ENCODE measurements at places on chromosomes 13 and 19. TPM values are rescaled to one million over a fixed set of nuclear protein-coding genes. Genes with fewer than 3 reads are reported as not detected.
A peak's percentile ranks its signal among the peaks of the same experiment; 100 is the strongest.

GRCh38 chr19:41853768-41854167 lies 6.3 kb upstream of the RPS19 start:
- no peaks in the 10 kb centered on the region for H3K27me3 ChIP-seq
- no peaks in the 10 kb centered on the region for H3K36me3 ChIP-seq
- no peaks in the 10 kb centered on the region for H3K4me1 ChIP-seq
- no peak overlapping the region for H3K27ac ChIP-seq
- no peak for DNase-seq
- H3K4me3 ChIP-seq = no peak overlapping the region

DNA sequence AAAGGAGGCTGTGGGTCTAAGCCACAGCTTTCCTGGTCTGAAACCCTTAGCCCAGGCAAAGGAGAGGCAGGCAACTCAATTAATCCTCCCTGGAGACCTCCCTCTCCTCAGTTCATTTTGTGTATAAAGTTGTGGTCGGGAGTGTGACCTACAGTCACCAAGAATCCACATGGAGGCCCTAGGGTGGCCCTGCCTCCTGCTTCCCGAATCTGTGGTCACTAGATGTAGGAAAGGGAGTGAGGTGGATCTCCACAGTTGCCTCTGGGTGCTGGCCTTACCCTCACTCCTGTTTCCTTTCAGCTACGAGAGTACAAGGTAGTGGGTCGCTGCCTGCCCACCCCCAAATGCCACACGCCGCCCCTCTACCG lies 1.3 kb downstream of the RPL18A start:
- H3K36me3 ChIP-seq = peaks cover 49% of the 10 kb centered on the region
- H3K4me3 ChIP-seq = peak overlapping the region; percentile 95
- no peak overlapping the region for H3K27ac ChIP-seq
- H3K4me1 ChIP-seq = no peaks in the 10 kb centered on the region

- H3K4me1 ChIP-seq = no peaks in the 10 kb centered on the region
- no peak for DNase-seq
- H3K36me3 ChIP-seq = no peaks in the 10 kb centered on the region
- no peak overlapping the region for H3K4me3 ChIP-seq
Observed at GRCh38 chr19:46115396-46116106, 8.9 kb downstream of the IGFL3 start.

DNA sequence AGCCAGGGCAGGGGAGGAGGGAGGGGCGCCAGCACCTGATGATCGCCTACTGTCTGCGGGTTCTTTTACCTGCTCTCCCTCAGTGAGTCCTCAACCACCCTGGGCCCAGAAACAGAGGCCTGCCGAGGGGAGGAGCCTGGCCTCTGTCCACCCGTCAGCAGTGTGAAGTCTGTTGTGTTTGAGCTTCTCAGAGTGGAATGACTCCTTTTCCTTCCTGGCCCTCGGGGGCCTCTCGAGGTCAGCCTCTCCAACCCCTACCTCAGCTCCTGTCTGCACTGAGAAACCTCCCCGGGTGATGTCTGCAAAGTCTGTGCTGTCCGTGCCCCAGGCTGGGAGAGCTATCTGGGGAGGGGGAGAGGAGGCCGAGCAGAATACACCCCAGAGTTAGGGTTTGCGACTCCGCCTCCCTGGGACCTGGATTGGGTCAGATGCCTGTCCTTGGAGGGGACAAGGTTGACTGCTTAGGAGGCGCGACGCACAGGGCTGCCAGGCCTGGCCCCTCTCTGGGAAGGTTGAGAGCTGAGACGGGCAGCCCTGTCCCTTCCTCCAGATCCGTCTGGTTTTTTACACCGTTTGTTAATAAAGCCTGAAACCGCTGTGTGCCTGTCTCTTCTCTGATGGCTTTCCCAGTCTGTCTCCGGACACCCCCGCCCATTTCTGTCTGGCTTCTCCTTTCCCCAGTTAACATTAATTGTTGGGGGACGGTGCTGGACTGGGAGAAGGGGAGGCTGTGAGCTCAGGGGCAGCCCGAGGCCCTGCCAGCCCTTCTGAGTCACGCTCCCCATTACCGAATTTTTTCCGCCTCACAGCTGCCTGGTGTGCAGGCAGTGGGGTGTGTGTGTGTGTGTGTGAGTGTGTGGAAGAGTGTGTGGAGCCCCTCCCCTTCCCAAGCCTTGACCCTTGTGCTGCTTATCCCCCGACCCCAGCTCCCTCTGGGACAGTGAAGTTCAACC lies 989 bp upstream of the SSC5D start:
- peaks cover 65% of the 10 kb centered on the region for H3K4me1 ChIP-seq
- peak overlapping the region; percentile 89 for H3K27ac ChIP-seq
- H3K4me3 ChIP-seq = no peak overlapping the region
- H3K27me3 ChIP-seq = no peaks in the 10 kb centered on the region
- DNase-seq = peak; percentile 86

DNA sequence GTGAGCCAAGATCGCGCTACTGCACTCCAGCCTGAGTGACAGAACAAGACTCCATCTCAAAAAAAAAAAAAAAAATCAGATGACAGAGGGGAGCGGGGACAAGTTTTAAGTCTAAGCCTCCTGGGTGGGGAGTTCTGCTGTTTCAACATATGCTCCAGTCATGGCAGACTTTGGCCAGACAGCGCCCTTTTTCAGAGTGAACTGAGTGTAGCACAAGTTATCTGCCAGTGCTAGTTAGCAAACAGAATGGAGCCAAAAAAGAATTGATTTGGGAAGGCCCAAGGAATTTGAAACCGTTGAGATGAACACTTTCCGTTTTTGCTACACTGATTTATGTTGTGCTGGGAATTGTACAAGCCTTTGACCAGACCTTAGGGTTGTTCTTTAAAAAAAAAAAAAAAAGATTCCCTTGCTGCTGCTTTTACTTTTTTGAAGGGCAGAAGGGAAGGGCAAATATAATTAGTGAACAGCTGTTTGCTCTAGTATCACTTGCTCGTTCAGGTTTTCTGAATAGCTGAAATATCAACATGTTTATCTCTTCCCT lies 5.7 kb downstream of the ACTN4 start:
- peak overlapping the region; percentile 10 for H3K4me3 ChIP-seq
- peak overlapping the region; percentile 97 for H3K27ac ChIP-seq
- H3K27me3 ChIP-seq = no peaks in the 10 kb centered on the region
- H3K36me3 ChIP-seq = peaks cover 9% of the 10 kb centered on the region

DNA sequence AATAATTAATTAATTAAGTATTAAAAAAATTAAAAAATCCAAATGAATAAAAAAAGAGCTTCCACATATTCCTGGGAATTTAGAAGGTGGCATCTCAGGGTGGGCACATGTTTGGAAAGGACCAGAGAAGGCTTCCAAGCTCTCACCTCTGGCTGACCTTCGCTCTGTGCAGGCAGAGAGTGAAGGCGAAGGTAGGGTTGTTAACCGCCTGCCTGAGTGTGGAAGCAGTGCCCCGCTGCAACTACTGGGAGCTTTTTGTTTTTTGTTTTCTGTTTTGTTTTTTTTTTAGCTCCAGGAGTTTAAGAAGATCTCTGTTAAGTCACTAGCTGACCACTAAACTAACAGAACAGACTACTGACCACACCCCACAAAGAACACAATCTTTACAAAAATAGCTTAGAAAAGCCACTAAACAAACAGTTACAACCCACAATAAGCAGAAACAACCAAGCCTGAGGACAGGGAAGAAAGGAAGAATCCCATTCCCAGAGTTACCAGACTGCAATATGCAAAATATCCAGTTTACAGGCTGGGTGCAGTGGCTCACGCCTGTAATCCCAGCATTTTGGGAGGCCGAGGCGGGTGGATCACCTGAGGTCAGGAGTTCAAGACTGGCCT lies 11.4 kb downstream of the ZNF541 start:
- no peaks in the 10 kb centered on the region for H3K4me1 ChIP-seq
- H3K27me3 ChIP-seq = no peaks in the 10 kb centered on the region
- no peaks in the 10 kb centered on the region for H3K36me3 ChIP-seq
- no peak for DNase-seq
- no peak overlapping the region for H3K4me3 ChIP-seq

- H3K27me3 ChIP-seq = no peaks in the 10 kb centered on the region
- peak overlapping the region; percentile 43 for H3K27ac ChIP-seq
- H3K4me1 ChIP-seq = peaks cover 33% of the 10 kb centered on the region
- no peaks in the 10 kb centered on the region for H3K36me3 ChIP-seq
Observed at GRCh38 chr19:295687-296370, 4.6 kb upstream of the PLPP2 start.

The HSD17B14 gene
- 6.3 TPM for total RNA-seq

The MYCBP2 gene
- total RNA-seq = 91.2 TPM

The IZUMO2 gene
- total RNA-seq = not detected

The TRPC4 gene
- 0.48 TPM for total RNA-seq

The GPR12 gene
- total RNA-seq = 0.07 TPM

The KLK14 gene
- total RNA-seq = 0.35 TPM
